CD4-positive, alpha-beta T cell treated with Interferon gamma for 1 hour (primary cell): ENCODE measurements at places on chromosomes 11 and 22.

GRCh38 chr11:76243957-76244285, 37.6 kb upstream of the WNT11 start:
- no peak for DNase-seq

DNA sequence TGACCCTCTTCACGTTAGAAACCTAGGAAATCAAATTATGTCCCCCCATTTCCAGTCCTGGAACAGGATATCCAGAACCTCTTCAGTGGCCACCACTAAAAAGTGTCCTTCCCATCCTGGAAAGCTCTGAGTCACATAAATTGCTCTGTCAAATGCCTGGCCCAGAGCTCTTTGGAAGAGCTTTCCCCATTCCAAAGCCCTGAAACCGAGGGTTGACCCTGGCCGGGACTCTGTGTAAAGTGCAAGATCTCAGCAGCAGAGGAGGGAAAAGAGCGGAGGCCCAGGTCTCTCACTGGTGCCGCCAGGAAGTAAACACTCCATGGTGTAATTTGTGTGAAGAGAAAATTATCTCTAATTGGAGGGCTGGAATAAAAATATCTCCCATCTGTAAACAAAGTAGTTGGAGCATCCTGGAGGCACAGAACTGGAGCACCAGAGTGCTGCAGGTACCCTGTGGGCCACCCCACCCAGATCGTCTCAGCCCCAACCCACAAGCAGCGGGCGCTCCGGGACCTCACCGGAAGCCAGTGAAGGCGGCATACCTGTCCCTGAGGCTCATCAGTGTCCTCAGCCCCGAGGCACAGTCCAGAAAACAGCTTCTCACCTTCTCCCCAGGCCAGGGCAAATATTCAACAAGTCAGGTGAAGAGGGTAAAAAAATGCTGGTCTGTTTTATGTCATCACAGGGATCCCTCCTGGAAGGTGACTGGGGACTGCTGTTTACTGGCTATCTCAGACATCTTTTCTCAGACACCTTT, 4.7 kb upstream of the JAM3 start:
- no peak for DNase-seq

- DNase-seq, result peak; percentile 9
Measured at GRCh38 chr22:25546751-25547150, 17.7 kb upstream of the GRK3 start.

DNA sequence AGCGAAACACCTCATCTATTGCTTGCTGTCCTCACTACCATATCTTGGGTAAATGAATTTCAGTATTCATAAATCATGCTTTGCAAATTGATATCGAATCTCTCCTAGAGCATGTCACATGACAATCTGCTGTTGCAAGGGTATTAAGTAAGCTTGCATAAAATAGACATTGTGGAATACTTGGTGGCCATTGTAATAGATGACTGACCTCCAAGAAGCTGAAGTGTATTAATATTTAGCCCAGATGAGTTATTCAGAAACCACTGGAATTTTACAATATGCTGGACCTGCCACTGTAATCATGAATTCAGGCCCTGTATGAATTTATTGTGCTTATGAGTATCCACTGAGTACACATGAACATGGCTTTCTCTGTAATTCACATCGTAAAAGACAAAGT, 289.7 kb upstream of the ARHGAP42 start:
- no peak for DNase-seq

GRCh38 chr11:112847568-112847967, 113.7 kb upstream of the NCAM1 start:
- no peak for DNase-seq

DNA sequence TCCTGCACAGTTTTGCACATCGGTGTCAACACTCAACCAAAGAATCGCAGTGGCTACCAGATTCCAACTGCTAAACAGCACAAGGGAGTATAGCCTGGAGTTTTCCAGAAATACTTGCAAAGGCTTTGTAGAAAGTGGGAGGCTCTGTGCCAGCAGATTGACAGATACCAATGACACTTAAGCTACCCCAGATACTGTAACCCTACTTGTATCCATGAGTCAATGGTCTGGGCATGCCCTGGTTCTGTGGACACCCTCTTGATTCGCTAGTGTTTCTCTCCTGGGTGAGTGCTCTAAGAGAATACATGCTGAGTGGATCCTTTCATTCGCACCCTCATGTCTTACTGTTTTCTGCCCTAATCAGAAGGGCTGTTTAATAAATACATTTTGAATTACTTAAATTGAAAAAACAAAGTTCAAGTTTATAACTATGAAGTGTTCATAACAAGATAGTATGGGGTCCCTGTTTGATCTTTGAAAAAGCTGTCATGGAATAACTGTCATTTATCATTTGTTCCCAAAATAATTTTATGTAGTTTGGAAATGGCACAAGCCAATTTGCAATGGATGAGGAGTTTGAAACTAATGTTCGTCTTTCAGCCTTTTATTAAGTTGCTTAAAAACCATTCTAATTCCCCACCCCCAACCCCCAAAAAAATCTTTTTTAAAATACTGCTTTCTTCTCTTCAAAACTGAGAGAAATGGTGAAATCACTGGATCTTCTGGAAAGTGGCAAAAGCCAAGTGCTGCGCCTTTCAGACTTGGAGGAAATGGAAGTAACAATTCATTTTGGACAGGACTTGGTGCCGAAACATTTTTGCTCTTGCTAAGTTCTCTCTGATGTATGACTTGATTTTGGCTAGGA, 600.5 kb upstream of the TENM4 start:
- DNase-seq, result no peak

GRCh38 chr11:78995171-78995570, 420.5 kb upstream of the NARS2 start:
- DNase-seq, result no peak

DNA sequence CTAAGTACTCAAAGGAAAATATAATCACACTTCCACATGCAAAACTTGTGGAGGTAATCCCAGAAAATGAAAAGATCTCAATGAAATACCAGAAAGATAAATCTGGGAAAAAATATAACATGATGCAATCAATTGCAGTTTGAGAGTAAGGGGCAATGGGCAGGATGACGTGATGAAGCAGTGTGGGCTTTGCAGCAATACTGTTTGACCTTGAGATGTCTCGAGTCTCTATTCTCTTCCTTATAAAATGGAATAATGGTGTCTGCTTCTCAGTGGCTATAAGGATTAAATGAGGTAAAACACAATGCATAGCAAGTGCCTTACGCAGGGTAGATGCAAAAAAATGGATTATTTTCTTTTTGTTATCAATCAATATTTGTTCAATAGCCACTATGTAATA, 447.5 kb downstream of the BUD13 start:
- no peak for DNase-seq

- peak; percentile 63 for DNase-seq
Measured at GRCh38 chr22:21766691-21767462, 31.3 kb upstream of the YPEL1 start.

- DNase-seq, result peak; percentile 82
Measured at GRCh38 chr11:128476729-128477128, 110.6 kb downstream of the ETS1 start.

GRCh38 chr11:6855971-6856541, 6.8 kb upstream of the OR10A2 start:
- DNase-seq, result no peak

GRCh38 chr11:8080674-8081590, at the start of gene TUB:
Gene TUB, plus strand, starts transcription at chr11:8081211. Its CDS starts 300 bp downstream, at chr11:8081511.
- no peak for DNase-seq

- no peak for DNase-seq
Measured at GRCh38 chr22:42654436-42655073, 5.4 kb upstream of the CYB5R3 start.
